ENCODE measurements at places on chromosomes 3 and 15.
A peak's percentile ranks its signal among the peaks of the same experiment; 100 is the strongest.

DNA sequence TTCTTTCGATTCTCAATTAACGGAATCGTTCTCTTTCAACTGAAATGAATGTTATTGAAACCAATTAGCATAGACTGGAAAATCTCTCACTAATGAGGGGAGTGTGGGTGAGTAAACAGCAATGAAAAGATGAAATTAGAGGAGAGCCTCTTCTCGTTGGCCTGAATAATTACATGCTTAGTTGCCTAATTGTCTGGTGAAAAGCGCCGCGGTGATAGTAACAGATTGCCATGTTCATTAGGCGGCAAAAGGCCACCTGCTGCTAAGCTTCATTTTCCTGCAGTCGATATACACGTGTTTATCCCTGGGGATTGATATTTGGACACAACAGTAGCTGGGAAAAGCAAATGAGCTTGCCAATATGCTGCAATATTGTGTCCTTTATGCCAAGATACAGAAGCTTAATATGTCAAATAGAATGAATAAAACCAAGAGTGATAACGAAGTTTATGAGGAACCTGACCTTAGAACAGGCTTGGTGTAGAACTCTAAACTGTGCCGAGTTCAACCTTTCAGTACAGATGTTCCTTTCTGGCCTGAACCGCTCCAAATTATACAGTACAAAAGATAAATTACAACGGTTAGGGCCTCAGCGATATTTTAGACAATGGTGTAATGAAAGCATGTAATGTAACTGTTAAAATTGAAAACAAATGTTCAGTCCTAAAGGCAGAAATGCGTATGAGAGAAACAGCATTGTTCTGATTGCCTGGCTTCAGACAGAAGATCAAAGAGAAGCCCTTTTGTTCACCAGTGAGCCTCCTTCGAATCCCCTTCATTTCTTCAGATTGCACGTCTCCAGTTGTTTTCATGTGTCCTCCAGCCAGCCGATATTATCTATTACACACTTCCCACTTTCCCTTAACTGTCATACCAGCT is 185.2 kb downstream of the SHOX2 start:
- no peaks in the 10 kb centered on the region for H3K27me3 ChIP-seq
- no peak overlapping the region for H3K4me3 ChIP-seq
- H3K36me3 ChIP-seq, result no peaks in the 10 kb centered on the region
- H3K27ac ChIP-seq, result no peak overlapping the region
- no peaks in the 10 kb centered on the region for H3K4me1 ChIP-seq
- no peak for DNase-seq

- no peak overlapping the region for H3K27ac ChIP-seq
- DNase-seq, result no peak
- no peaks in the 10 kb centered on the region for H3K4me1 ChIP-seq
Measured at GRCh38 chr3:32257042-32257441, 18.6 kb downstream of the CMTM8 start.

- peak overlapping the region; percentile 85 for H3K27ac ChIP-seq
- peaks cover 17% of the 10 kb centered on the region for H3K4me1 ChIP-seq
- H3K4me3 ChIP-seq, result no peak overlapping the region
- DNase-seq, result peak; percentile 32
Measured at GRCh38 chr15:67917037-67917436, 77.2 kb upstream of the RNU6-1 start.

GRCh38 chr3:39106851-39107387 is 508 bp downstream of the GORASP1 start:
- no peaks in the 10 kb centered on the region for H3K27me3 ChIP-seq
- H3K27ac ChIP-seq, result peak overlapping the region; percentile 94
- H3K4me3 ChIP-seq, result peak overlapping the region; percentile 99
- peaks cover 7% of the 10 kb centered on the region for H3K4me1 ChIP-seq
- DNase-seq, result peak; percentile 37
